ENCODE measurements at places on chromosomes 3 and 15. TPM values are rescaled to one million over a fixed set of nuclear protein-coding genes. Genes with fewer than 3 reads are reported as not detected.

The RCCD1 gene
- polyA plus RNA-seq = 4.7 TPM

The CD96 gene
- 199 TPM for polyA plus RNA-seq

The IQCF5 gene
- polyA plus RNA-seq = not detected

The SCAANT1 gene
- polyA plus RNA-seq = not detected

The PLXNA1 gene
- polyA plus RNA-seq = 1.4 TPM

The FBXW12 gene
- polyA plus RNA-seq = not detected

The LIPC gene
- 0.25 TPM for polyA plus RNA-seq
